ENCODE measurements at places on chromosomes 4 and X.

GRCh38 chrX:145613894-145614293 is 203.7 kb upstream of the SLITRK2 start:
- DNase-seq, result no peak

GRCh38 chrX:54397113-54397512 is 39.3 kb upstream of the WNK3 start:
- no peak for DNase-seq

- DNase-seq, result no peak
Measured at GRCh38 chr4:82618103-82618720, 56.4 kb upstream of the TMEM150C start.

- DNase-seq, result no peak
Measured at GRCh38 chr4:41678951-41679350, 69.6 kb downstream of the PHOX2B start.

DNA sequence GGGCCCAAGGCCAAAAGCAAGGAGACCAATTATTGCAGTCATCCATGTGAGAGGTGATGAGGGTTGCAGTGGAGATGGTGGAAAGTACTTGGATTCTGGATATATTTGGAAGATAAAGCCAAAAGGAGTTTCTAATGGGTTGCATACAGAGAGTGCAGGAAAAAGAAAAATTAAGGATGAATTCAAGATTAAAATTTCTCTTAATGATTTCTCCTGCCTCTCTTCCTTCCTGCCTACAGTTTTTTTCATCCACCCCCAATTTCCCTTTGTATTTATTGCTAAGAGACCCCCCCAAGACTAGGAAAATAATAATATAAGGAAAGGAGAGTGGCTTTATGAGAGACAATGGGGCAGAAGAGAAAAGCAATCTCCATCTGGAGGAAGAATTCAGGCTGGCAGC is 8.6 kb upstream of the FGF5 start:
- DNase-seq, result no peak

DNA sequence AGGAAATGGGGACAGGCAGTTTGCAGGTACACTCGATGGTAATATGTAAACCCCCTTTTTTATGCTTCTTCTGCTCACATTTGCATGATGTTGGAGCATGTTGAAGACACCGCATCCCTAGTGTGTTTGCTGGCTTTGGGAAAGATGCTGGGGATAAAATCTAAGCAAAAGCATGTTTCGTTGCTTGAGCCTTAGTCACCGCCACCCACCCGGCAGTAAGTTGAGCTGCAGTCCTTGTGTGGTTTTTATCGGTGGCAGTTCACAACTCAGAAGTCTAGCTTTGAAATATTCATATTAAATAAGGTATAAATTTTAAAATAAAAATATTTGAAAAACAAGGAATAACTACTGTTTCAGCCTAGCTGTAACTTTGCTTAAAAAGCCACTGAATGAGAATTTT is 21.7 kb upstream of the MND1 start:
- DNase-seq, result no peak
